ENCODE measurements at places on chromosomes 16 and 17.

DNA sequence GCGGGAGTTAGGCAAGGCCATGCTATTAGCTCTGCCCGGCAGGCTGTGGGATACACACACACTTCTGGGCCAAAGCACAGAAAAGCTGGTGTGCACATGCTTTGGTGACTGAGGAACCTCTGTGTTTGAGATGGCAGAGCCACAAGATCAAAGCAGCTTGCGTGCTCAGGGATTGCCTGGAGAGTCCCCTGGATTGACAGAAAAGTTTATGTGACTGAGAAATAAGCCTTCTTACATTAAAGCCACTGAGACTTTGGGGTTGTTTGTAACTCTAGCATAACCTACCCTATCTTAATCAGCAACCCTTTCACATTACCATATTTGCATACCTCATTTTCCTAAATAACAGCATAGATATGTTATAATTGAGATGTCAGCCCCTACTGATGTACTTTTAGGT, 69.3 kb downstream of the MYO1D start:
- no peak for DNase-seq

GRCh38 chr17:63675607-63676546, 24.0 kb downstream of the LIMD2 start:
- DNase-seq, result no peak

- no peak for DNase-seq
Observed at GRCh38 chr16:54454616-54455015, 168.0 kb upstream of the IRX3 start.

GRCh38 chr17:1083451-1084187, 86.7 kb downstream of the TIMM22 start:
- no peak for DNase-seq

GRCh38 chr16:62539657-62540056, 503.4 kb upstream of the CDH8 start:
- DNase-seq, result no peak

DNA sequence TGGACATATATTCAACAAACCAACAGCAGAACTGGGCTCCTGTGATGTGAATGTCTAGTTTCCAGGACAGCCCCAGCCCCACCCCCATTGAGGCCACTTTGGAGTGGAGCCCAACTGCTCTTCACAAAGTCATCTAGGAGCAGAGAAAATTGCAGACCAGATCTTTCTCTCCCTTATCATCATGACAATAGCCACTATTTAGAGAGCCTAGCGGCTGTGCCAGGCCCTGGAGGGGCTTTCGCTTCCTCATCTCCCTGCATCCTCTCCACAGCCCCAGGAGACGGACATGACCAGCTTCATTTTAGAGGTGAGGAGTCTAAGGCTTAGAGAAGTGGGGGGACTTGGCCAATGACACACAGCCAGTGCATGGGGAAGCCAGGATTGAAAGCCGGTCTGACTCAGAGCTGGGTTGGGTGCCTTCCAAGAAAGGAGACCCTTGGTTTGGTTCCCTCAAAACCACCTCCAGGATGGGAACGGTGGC, 1.4 kb downstream of the PRSS8 start:
- DNase-seq, result no peak

DNA sequence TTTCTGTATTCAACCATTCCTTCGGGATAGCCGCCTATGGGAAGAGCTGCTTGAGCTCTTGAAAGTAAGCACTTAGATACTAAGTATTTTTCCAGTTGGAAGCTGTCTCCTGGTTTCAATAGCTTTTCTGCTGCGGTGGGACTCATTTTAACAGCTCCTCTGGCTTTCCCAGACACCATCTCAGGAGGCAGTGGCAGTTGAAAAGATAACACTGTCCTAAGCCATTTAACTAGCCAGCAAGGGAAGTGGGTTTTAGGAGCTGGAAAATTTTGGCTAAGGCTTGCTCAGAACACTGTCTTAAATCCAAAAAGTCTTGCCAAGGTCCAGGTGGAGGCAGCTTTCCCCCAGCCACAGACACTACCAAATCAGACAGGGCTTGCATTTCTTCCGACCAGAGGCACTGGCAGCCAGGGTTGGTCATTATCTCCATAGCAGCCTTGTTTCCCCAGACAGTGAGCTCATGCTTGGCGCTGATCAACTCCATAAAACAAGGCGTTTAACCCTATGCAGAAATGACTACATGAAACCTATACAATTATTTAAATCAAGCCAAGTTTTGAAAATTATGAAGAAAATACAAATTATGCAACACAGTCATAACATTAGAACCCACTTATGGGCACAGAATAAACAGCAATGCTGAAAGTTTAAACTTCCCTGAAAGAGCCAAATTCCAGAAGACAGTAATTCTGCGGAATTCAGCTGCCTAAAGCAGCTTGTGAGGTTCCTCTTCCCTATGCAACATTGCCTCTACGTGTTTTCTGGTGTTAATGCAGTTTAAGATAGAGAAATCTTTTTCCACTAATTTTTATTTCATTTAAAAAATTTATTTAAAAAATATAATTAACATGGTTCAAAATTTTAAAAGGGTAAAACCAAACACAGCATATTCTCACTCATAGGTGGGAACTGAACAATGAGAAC, 25.0 kb downstream of the GABARAPL2 start:
- DNase-seq, result no peak

DNA sequence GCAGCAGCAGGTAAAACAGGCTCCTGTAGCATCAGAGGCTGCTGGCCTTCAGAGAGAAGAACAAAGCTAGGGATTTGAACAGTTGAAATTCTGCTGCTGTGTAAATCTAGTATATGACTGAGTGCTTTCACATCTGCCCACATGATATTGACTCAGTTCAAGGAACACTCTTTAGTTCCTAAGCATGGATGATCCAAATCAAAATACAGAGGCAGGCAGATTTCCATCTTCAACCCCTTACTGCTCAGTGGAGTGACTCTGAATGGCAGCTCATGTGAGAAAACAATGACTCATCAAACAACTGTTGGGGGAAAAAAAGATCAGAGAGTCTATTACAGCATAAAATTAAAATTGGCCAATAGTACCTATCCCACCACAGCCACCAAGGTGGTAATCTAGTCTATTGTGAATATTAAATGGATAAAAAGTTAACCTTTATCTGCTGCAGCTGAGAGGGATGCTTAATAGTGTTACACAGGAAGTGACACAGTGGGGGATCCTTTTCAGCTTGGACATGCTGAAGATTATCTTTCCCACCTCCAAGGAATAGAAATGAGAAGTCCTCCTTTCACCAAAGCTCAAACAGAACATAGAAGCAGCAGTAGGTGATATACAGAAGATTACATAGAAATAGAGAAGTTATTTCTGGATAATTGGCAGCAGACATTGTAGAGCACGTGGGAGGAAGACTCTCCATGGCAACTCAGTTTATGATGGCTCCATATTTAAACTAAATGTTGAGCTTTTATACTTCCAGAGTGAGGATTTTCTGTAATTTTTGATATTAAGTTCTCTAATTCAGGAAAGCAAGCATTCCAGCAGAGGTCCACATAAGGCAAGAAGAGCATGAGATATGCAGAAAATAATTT, 239.7 kb upstream of the ERCC4 start:
- no peak for DNase-seq

DNA sequence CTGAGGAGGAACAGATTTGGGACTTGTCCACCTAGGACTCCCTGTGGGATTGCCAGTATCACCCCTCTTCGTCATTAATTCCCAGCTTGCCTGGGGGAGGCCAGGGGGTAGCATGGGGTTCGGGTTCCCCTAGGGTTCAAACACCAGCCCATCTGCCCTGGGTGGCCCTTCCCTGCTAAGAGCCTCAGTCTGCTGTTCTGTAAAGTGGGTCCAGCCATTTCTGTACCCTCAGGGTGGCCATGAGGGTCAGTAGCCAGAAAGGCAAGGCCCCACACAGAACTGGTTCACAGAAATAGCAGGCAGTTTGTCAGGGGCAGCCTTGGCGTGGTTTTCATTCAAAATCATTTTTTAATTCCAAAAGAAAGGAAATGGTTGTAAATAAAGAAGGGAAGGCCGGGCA, 62.9 kb downstream of the RAI1 start:
- no peak for DNase-seq

DNA sequence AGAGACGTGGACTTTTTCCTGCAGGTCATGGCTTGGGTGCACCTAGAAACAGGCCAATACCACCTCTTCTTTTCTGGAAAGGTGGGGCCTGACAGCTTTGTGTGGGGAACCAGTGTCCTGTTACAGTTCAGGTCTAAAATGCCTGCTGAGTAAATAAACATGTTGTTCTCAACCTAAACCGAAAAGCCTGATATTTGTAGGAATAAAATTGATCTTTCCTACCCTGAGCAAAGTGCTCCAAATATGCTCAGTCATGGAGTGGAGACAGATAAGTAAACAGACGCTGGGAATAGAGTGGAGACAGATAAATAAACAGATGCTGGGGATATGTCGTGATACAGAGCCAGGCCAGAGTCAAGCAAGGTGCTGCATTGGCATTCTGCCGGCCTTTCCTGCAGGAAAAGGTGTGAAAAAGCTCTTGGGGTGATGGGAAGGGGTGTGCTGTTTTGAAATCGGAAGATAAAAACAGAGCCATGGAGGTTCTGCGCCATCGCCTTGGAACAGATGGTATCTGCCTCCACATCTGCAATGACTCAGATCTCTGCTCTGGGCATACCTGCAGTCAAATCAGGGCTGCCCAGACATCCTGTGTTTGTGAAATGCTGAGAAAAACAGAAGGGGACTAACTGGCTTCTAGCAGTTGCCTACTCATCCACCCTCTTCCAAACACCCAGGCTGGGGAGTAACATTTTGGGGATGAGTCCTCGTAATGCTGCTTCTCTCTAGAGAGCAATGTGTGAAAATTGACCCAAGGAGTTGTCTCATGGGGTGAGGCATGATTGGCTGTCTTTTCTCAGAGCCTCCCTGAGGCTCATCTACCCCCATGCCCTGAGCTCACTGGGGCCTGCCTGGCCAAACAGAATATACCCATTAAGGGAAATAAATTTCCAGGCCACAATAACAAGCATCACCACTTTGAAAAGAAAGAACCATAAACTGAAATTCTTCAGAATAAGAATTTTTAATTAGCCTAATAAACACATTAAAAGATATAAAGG, 16.8 kb upstream of the TRPV2 start:
- no peak for DNase-seq

GRCh38 chr17:61239327-61239726, 160.3 kb upstream of the TBX2 start:
- no peak for DNase-seq

DNA sequence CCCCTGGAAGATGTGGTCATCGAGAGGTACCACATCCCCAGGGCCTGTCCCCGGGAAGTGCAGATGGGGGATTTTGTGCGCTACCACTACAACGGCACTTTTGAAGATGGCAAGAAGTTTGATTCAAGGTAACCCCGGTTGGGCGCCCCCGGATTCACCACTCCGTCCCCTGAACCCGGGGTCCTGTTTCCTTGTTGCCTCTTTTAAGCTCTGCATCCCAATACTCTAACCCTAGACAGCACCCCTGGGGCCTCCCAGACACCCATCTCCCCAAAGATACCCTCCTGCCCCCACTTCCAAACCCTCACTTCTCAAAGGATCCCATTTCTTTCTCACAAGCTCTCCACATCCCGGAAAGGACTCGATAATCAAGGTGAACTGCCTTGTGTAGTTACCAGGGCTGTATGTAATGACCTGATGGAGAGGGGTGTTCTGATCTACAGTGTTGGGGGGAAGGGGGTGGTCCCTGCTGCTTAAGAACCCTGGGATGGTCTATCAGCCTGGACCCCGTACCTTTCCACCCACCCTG, 412 bp downstream of the FKBP10 start:
- DNase-seq, result no peak

GRCh38 chr16:71493213-71493612, 4.1 kb upstream of the ZNF19 start:
- no peak for DNase-seq

GRCh38 chr16:4752351-4753100, 14.4 kb downstream of the ZNF500 start:
- no peak for DNase-seq

DNA sequence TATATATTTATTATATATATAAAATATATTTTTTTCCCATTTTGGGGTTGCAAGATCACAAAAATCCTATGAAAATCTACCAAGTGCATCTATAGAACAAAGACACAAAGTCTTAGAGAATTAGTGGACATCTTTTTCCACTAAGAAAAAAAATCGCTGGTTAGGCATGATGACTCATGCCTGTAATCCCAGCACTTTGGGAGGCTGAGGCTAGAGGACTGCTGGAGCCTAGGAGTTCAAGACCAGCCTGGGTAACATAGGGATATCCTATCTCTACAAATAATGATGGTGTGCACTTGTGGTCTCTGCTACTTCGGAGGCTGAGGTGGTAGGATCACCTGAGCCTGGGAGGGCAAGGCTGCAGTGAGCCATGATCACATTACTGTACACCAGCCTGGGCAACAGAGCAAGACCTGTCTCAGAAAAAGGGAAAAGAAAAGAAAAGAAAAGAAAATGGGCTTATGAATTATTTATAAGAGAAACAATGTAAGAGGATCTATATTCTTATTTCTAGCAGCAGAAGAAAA, 185.1 kb upstream of the PSMD7 start:
- no peak for DNase-seq

- no peak for DNase-seq
Observed at GRCh38 chr16:51228097-51228659, 77.1 kb upstream of the SALL1 start.

GRCh38 chr16:66843191-66843590, 1.0 kb upstream of the CA7 start:
- DNase-seq, result no peak

GRCh38 chr16:49338611-49339265, 34.9 kb upstream of the C16orf78 start:
- DNase-seq, result no peak

GRCh38 chr16:86485746-86486145, 24.6 kb upstream of the FOXF1 start:
- DNase-seq, result no peak

DNA sequence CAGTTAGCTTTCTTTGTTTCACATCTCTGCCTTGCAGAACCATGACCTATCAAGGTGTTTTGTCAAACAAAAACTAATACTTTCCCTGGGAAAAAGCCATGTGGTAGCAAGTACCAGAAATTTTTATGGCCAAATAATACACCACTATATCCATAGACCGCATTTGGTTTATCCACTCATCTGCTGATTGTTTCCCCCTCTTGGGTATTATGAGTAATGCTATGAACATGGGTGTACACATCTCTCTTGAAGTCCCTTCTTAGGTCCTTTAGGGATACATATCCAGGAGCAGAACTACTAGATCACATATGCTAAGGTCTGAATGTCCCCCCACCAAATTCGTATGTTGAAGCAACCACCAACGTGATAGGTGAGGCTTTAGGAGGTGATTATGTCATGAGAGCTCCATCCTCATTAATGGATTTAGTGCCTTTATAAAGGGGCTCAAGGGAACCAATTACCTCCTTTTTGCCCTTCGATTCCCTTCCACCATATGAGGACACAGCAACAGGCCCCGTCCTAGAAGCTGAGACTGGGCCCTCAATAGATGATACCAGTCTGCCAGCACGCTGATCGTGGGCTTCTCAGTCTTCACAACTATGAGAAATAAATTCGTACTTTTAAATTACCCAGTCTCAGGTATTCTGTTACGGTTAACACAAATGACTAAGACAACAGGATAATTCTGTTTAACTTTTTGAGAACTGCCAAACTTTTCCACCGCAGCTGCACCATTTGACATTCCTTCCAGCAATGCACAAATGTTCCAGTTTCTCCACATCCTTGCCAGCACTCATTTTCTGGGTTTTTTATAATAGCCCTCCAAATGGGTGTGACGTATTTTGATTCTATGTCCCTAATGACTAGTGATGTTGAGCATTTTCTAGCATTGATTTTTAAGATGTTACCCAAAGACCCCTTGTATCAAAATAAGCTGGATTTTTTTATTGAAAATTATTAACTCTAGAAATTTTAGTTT, 30.0 kb downstream of the SIAH1 start:
- no peak for DNase-seq
